EH (cell line): ENCODE measurements at places on chromosomes 2 and 18.

GRCh38 chr2:28228434-28228995 lies 164.1 kb upstream of the FOSL2 start:
- DNase-seq = no peak

DNA sequence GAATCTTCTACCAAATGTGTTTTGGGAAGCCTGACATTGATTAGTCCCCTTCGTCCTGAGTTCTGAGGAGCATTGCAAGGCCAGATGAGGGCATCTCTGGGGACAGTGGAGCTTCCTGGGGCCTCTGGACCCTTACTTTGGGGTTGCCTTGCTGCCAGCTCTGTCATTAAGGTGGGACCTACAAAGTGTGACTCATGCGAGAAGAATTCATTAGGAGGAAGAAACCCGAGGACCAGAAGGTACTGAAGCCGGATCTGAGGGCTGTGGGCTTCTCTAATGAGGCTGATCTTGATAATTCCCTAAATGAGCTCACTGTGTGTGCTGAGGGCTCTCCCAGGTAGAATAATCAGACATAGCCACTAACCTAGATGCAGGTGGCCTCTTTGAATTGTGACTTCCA lies 695 bp upstream of the SCYGR2 start:
- peak; percentile 9 for DNase-seq

GRCh38 chr2:180003559-180003958 lies 3.5 kb downstream of the CWC22 start:
- no peak for DNase-seq

DNA sequence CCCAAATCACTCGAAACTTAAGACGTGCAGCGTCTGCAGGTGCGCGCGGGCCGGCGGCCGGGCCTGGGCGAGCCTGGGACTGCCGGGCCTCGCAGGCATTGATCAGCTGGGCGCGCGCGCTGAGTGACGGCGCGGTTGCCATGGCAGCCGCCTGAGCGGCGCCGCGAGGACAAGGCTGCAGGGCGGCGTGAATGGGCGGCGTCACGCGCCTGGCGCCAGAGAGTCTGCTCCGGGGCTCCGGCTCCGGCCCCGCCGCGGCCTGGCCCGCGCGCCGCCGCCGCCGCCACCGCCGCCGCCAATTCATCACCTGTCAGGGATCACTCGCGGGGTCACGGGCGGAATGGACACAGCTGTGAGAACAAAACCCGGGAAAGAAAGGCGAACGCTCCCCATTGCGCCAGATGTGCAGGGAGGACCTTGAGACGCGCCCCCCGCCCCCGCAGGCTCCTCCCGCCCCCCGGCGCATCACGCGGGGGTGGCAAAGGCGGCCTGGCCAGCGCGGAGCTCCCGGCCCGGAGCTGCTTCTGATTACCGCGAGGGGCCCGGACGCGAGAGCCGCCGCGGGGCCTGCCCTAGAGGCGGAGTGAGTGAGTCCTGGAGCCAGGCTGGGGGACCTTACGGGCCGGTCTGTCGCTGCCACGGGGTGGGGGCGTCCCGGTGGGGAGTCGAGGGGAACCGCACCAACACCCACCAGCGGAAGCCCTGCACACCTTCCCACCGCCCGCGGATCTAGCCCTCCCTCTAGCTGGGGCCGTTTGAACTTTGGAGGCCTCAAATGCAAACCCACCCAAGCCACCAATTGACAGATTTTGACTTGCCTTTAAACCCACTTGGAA lies 2.9 kb upstream of the ID2 start:
- DNase-seq = peak; percentile 92

GRCh38 chr2:8357738-8358518 lies 323.9 kb upstream of the ID2 start:
- DNase-seq = no peak

DNA sequence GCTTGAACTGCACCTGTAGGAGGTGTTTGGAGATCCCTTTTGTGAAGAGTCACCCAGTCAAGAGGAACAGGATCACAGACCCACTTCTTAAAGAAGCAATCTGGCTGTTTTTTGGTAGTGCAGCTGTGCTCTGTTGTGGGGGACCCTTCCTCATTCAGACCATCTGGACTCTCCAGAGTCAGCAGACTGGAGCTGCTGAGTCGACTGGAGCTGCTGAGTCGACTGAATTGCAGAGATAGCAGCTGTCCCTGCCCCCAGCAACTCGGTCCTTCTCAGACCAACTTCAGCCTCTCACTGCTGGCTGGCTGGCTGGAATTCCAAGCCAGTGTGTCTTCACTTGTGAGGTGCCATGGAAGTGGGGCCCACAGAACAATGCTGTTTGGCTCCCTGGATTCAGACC lies 56.8 kb downstream of the GTF3C3 start:
- DNase-seq = no peak

DNA sequence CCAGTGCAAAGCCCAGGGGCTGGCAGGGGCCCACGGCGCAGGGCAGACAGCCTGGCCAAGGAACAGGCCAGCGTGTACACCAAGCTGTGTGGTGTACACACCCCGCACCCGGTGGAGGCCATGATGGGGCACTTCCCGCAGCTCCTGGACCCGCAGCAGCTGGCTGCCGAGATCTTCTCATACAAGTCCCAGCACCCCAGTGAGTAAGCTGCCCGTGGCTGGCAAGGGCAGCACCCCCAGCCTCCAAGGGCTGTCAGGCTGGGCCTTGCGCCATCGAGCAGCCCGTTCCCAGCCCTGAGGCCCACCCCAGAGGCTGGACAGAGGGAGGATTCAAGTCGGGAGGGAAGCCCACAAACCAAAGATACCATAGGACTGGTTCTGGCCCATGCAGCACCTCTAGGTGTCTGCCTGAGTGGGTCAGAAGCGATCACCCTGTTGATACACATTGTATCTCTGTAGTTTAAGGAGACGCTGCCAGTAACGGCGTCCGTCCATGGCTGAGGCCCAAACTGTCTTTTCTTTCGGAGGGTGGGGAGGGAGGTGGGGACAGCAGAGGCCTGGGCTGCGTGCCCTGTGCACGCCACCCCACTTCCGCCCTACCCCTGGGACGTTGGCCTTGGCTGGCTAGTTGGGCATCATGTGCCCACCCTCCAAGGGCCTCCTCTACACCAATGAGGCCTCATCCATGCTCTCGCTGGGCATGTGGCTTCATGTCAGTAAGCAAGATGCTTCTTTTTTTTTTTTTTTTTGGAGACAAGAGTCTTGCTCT lies 16.8 kb upstream of the MTERF4 start:
- DNase-seq = no peak

GRCh38 chr2:197208024-197208423 lies 102.6 kb downstream of the ANKRD44 start:
- DNase-seq = no peak

DNA sequence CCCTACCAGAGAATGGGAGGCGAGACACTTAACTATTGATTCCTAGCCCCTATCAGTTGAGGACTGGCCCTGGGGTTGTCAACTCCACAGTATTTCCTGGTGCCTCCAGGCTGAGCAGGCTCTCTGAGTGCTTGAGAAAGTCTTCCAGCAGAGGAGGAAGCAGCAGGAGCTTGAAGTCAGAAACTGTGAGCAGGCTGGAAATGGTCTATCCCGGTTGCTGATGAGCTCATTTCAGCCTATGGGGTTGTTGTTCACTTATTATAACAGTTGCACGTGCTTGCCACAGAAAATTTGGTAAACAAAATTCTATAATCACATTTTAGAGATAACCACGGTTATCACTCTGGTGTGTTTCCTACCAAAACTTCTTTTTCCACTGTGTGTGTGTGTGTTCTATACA lies 254.7 kb upstream of the THUMPD2 start:
- peak; percentile 29 for DNase-seq

- peak; percentile 46 for DNase-seq
These were observed 19.0 kb downstream of the TMSB10 start for GRCh38 chr2:84924173-84925106.

- DNase-seq = no peak
These were observed 400.9 kb upstream of the SMIM21 start for GRCh38 chr18:75828379-75828778.

GRCh38 chr18:46893360-46893759 lies 23.9 kb downstream of the PIAS2 start:
- no peak for DNase-seq

DNA sequence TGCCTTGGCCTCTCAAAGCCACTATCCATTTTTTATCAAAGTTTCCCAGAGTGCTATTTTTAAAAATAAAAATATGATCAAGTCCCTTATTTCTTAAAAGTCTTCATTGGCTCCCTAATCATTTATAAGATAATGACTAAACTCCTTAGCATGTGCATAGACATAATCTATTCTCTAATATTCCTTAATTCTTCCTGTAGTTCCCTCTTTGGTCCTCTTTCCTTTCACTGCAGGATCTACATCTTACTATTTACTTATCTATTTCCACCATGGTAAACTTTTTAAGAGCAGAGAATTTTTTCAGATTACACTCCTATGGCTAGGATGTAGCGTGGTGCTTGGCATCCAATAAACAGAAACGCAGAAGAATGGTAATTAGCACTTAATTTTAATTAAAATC lies 19.0 kb downstream of the IDH1 start:
- DNase-seq = no peak

DNA sequence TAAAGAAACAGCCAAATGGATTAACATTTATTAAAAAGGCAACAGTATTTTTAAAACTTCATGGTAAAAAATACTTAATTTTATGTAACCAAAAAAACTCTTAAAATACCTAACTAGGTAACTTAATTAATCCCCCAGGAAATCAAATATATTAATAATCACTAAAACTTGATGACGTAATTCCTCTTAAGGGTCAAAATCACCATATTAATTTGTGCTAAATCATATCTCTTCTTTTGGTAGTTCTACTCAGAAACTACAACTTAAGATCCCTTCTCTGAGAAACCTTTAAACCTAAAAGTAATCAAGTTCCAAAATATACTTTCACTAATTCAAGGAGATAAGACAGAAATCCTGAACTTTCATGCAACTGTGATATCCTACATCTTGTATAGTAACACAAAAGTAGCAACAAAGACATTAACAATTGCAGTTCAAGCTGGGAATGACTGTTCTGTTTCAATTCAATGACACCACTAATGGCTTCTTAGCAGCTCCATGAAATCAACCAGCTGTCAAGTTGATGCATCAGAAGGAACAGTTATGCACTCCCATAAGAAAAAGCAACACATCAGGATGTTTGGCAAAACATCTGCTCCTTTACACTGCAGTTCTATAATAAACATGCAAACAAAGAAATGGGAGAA lies 4.0 kb downstream of the BAZ2B start:
- DNase-seq = peak; percentile 10

GRCh38 chr18:22183698-22184170 lies 14.3 kb downstream of the GATA6 start:
- DNase-seq = no peak

DNA sequence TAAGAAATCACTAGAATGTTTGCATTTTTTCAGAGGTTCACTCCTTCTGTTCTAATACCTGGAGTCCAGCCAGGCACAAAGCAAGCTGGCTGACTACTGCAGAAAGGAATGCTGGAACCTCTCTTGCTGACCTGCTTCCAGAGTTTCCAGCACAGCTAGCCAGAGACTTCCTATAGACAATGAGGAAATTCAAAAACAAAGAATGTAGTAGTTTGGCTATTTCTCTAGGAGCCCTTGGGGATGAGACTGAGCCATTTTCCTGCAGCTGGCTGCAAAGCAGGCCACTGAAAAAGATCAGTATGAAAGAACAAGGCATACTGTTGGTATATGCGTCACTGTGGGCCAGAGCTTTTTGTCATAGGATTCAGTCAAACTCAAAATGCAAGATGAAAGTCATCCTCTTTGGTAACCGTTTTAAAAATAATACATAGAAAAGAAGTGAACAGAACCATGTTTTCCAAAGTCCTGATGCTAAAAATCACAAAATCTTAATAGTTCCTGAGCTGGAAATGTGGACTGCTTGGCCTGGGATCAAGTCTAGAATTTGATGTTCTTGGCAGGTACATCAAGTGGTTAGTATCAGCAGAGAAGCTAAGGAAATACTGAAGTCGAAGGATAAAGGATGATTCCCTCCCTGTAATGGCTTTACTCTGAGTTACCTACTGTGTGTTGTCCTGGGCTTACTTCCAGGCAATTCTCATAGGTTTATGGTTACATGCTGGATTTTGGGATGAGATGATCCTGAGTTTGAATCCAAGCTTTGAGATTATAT lies 9.0 kb upstream of the DSEL start:
- peak; percentile 99 for DNase-seq
